Endothelial cell of umbilical vein (primary cell): ENCODE measurements at places on chromosomes 16 and 17. TPM values are rescaled to one million over a fixed set of nuclear protein-coding genes. Genes with fewer than 3 reads are reported as not detected.

The CIBAR2 gene
- total RNA-seq, result not detected in 2 replicates

The TEKT3 gene
- not detected in 2 replicates for total RNA-seq

The PRCD gene
- not detected in 2 replicates for total RNA-seq

The C16orf46 gene
- 0.53 TPM in 1 of 2 replicates, not detected in the other for total RNA-seq

The CTRB1 gene
- not detected in 2 replicates for total RNA-seq

The ATP1B2 gene
- not detected in 2 replicates for total RNA-seq

The SP6 gene
- 0.90 and 1.3 TPM in 2 replicates for total RNA-seq

The ZNF205 gene
- 15.5 and 18.5 TPM in 2 replicates for total RNA-seq

The FLYWCH1 gene
- total RNA-seq, result 51.2 and 51.7 TPM in 2 replicates

The NPIPA8 gene
- total RNA-seq, result 0.51 and 9.4 TPM in 2 replicates

The TBC1D3I gene
- total RNA-seq, result 0.60 and 1.3 TPM in 2 replicates

The EARS2 gene
- total RNA-seq, result 10.9 and 14.7 TPM in 2 replicates

The BEAN1 gene
- not detected in 2 replicates for total RNA-seq

The PLLP gene
- total RNA-seq, result 3.1 and 4.4 TPM in 2 replicates

The ITGAX gene
- 0.72 and 1.4 TPM in 2 replicates for total RNA-seq

The VAT1L gene
- total RNA-seq, result 1.5 and 2.1 TPM in 2 replicates

The CX3CL1 gene
- 1.2 and 2.3 TPM in 2 replicates for total RNA-seq

The ABR gene
- 78.9 and 96.8 TPM in 2 replicates for total RNA-seq

The CCL18 gene
- total RNA-seq, result not detected in 2 replicates

The KRTAP9-8 gene
- not detected in 2 replicates for total RNA-seq

The CDH5 gene
- total RNA-seq, result 765 and 804 TPM in 2 replicates

The SEPTIN12 gene
- not detected in 2 replicates for total RNA-seq

The ACAP1 gene
- total RNA-seq, result not detected in 2 replicates

The UTS2R gene
- not detected in 2 replicates for total RNA-seq

The TIMP2 gene
- 280 and 318 TPM in 2 replicates for total RNA-seq

The TBC1D3G gene
- not detected in 2 replicates for total RNA-seq

The KPNA2 gene
- total RNA-seq, result 311 and 382 TPM in 2 replicates

The TNFRSF17 gene
- not detected in 2 replicates for total RNA-seq
